Activated CD4-positive, alpha-beta memory T cell treated with anti-CD3 and anti-CD28 coated beads for 36 hours (primary cell): ENCODE measurements at places on chromosomes 2 and 18. TPM values are rescaled to one million over a fixed set of nuclear protein-coding genes. Genes with fewer than 3 reads are reported as not detected.

DNA sequence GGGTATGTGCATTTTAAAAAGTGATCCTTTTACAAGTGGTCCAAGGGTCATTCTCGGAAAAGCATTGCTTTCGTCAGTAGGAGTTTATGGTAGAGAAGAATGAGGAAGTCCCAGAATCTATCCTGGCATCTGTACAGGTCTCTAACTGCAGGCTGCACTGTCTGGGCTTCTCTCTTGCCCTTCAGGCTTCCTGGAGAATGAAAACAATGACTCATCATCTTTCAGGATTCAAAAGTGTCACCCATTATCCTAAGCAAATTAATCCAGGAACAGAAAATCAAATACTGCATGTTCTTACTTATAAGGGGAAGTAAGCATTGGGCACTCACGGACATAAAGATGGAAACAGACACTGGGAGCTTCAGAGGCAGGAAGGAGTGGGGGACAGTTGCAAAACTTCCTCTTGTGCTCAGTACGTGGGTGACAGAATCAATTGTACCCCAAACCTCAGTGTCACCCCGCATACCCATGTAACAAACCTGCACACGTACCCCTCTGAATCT lies 60.2 kb upstream of the TXNDC2 start:
- no peak for DNase-seq

DNA sequence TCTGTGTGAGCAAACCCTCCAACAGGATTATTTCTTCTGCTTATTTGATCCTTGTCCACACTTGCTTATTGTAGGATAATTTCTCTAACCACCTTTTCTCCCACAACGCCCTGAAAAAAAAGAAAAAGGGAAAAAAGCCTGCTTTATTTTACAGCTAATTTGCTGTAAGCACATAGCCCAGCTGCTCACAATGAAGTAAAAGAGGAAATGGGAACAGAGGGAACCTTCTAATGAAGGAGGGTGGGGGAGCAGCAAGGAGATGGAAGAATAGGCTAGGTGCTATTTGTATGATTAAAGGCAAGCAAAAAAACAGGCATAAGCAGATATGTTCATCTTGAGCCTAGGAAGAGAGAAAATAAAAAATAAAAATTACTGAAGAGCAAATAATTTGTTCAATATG lies 331.6 kb downstream of the TXNL1 start:
- no peak for DNase-seq

GRCh38 chr2:72154386-72154975 lies 6.8 kb upstream of the CYP26B1 start:
- DNase-seq = no peak

GRCh38 chr2:9124231-9124741 lies 82.3 kb upstream of the ASAP2 start:
- no peak for DNase-seq

The PDE11A gene
- total RNA-seq = not detected

The NPPC gene
- 0.22 TPM for total RNA-seq
